ENCODE measurements at places on chromosomes 2 and 18.

DNA sequence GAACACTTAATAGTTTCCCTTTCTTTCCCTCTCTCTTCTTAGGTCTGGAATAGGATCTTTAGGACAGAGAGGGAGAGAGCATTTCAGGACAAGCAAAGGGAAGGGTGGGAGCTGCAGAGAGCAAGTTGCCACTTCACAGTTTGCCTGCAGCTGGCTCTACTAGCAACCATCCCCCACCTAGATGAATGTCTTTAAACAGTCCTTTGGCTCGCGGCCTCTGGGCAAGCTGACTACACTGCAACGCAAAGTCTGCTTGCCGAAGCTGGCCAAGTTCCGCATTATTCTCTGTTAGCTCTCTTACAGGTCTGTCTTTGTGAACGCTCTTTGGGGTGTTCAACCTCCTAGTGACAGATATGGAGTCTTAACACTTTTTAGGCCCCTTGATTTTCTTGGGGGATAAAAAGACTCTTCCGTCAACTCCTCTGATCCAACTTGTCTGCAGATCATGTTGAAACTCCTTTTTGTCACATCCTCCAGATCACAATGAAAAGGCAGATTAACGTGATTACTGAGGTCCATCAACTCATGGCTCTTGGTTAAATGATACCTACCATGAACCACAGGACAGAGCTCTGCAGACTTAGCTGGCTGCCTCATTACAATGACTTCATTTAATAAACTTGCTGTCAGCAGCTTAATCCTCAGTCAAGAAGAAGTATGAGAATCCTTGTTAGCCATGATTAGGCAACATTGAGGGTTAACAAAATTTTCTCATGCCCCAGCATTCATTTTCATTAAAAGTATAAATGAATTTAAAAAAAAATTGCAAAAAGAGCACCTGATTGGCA lies 74.6 kb downstream of the SLC4A3 start:
- DNase-seq = peak; percentile 47

GRCh38 chr2:85814802-85815550 lies 61.2 kb downstream of the ATOH8 start:
- DNase-seq = no peak

DNA sequence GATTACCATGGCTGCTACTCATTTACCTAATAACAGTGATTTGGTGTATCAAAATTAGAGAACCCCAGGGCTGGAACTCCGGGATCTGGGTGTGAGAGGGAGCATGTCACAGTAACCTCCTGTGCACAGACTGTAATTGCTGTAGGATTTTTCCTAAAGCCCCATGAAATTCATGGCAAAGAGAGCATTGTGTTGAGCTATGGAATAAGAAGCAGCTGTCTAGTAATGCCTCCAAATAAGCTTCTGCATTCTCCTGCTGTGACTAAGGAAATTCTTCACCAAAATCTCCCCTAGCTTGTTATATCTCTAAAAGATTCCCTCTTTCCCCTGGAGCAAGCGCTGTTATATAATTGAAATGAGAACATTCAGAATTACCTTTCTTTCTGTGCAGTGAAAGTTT lies 158.1 kb upstream of the SPATS2L start:
- no peak for DNase-seq

DNA sequence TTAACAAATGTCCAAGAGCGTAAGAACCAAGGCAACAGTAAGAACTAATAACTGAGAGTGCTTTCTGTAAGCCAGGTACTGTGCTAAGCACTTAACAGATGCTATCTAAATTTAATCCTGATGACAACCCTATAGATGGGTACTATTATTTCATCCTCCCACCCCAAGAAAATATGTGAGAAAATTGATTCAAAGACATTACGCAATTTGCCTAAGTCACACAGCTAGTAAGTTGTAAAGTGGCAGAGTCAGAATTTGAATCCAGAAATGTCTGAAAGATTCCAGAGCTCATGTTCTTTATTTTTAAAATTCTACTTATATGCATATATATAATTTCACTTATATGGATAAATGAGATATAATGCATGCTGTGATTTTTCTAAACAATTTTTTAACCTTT lies 10.1 kb downstream of the LDAH start:
- DNase-seq = no peak

DNA sequence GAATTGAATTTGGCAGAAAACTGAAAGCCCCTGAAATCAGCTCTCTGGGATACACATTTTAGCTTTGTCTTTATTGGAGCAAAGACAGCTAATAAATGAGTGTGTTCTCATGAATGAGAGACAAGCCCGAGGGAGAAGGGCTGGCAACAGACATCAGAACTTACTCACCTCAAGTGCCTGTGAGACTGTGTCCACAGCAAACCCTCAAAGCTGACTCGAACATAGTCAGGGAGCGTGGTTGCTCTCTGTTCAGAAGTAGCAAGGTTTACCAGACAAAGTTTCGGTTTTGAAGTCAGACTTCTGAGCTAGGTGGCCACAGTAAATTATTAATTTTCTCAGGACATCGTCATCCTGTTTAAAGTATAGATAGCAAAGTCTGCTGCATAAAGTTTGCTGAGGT lies 207.9 kb downstream of the CMPK2 start:
- DNase-seq = no peak

DNA sequence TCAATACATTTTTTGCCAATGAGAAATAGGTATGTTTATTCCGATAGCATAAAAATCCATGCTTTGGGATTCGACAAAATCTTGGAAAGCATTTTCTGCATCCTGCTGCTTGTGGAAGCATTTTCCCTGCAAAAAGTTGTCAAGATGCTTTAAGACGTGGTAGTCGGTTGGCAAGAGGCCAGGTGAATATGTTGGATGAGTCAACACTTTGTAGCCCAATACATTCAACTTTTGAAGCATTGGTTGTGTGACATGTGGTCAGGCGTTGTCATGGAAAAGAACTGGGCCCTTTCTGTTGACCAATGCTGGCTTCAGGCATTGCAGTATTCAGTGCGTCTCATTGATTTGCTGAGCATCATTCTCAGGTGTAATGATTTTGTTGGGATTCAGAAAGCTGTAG lies 764.5 kb downstream of the TRIB2 start:
- no peak for DNase-seq

- no peak for DNase-seq
These were observed 64.6 kb upstream of the TAF1B start for GRCh38 chr2:9778471-9779316.

GRCh38 chr2:10905006-10905861 lies 6.5 kb upstream of the KCNF1 start:
- DNase-seq = no peak

Measured in amniotic epithelial cell (primary cell).